ENCODE measurements at places on chromosomes 7 and 10. TPM values are rescaled to one million over a fixed set of nuclear protein-coding genes. Genes with fewer than 3 reads are reported as not detected.

DNA sequence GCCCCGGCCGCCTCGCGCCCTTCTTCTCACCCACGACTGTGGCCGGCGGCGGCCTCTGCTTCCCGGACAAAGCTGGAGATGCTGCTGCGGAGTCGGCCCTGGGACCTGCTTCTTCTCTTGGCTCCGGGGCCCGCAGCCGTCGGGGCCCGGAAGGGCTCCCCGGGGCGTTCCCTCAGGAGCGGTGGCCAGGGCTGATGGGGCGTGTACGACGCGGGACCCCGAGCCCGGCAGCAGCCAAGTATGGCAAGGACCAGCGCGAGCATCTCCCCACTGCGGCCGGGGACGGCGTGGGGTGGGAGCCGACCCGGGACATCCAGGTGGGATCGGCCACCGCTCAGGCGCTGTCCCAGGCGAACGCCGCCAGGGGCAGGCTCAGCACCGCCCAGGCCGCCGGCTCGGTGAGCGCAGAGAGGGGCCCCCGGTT is 27.6 kb upstream of the BMS1 start:
- peak; percentile 31 for DNase-seq

Gene UFSP1
- 3.2 TPM for total RNA-seq

- no peak for DNase-seq
Measured at GRCh38 chr10:4730998-4731397, 95.0 kb upstream of the AKR1E2 start.

DNA sequence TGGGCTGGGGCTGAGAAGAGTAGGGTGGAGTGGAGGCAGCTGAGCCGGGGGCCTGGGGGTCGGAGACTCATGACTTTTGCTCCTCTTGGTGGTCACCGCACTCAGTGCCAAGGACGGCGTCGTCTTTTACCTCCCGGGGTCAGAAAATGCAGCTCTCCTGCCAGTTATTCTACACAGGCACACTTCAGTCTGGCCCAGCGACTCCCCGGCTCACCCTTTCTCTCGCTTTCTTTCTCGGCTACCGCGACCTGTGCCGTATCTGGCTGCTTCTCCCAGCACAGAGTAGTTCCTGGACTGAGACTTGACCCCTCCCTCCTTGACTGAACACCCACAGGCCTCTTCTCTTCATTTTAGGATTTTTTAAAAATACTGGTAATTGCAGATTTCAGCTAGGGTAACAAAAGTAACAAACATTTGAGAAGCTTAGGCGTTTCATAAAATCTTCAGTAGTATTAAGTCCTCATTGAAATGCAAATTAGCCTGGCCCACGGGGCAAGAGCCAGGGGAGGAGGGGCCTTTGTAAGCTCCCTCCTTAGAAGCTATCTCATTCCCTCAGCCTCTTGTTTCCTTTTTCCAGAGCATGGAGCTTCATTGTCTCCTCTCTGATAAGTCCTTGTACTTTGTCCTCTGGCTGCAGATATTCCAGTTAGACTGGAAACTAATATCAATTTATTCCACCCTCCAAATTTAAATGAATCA is 1.1 kb upstream of the PRLHR start:
- DNase-seq, result no peak

GRCh38 chr10:121873236-121873635 is 54.6 kb downstream of the ATE1 start:
- DNase-seq, result no peak

Gene AIFM2
- 21.9 TPM for total RNA-seq

Gene ZNF503
- total RNA-seq, result 6.1 TPM

DNA sequence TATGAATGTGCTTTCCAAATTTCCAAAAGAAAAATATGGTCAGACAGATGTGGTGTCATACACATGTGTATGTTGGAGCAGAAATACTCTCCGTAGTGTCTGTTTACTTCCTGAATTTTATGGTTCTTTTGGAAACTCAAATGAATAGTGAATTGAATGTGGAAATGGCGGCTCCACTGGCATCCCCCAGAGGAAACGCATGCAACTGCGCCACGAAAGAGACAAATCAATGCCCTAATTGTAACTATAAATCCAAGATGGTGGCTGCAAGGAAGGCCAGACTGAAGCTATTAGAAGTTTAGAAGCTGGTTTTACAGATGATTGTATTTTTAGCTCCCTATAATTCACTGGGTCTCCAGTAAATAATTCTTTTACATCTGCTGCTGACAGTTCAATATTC is 246.7 kb downstream of the FGFR2 start:
- DNase-seq, result no peak

Gene OPALIN
- total RNA-seq, result not detected

Gene PAX4
- not detected for total RNA-seq

Gene ACTL6B
- not detected for total RNA-seq

DNA sequence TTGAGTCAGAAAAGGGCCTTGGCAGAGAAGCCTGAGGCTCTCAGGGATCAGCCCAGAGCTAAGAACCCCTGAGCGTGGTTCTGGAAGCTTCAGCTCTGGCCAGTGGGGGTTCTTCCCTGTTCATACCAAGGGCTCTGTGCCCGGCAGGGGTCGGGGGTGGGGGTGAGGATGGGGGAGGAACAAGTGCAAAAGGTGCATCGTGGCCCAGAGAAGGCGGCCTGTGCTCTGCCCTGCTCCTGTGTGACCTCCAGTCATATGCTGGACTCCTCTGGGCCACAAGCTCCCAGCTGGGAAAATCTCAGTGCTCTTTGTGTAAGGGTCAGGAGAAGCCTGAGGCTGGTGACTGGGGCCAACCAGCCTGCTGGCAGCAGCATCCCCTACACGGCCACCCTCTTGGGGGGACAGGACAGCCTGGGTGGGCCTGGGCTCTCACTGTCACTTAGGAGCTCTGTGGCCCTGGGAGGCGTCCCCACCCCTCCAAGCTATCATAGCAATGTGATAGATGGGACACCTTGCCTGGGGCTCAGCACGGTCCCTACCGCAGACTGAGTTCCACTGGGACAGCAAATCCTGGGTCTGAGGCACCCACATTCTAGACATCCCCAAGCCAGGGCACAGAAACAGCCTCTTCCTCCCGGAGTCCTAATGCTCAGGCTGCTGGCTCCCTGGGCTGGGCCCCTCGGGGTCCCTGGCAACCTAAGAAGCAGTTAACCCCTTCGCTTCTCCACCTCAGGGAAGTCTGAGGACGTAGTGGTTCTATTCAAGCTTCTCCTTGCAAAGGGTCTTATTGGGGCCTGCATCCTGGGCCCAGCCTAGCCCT is 2.5 kb downstream of the MMRN2 start:
- no peak for DNase-seq

- no peak for DNase-seq
Measured at GRCh38 chr7:150415161-150416153, 35.0 kb upstream of the GIMAP8 start.

DNA sequence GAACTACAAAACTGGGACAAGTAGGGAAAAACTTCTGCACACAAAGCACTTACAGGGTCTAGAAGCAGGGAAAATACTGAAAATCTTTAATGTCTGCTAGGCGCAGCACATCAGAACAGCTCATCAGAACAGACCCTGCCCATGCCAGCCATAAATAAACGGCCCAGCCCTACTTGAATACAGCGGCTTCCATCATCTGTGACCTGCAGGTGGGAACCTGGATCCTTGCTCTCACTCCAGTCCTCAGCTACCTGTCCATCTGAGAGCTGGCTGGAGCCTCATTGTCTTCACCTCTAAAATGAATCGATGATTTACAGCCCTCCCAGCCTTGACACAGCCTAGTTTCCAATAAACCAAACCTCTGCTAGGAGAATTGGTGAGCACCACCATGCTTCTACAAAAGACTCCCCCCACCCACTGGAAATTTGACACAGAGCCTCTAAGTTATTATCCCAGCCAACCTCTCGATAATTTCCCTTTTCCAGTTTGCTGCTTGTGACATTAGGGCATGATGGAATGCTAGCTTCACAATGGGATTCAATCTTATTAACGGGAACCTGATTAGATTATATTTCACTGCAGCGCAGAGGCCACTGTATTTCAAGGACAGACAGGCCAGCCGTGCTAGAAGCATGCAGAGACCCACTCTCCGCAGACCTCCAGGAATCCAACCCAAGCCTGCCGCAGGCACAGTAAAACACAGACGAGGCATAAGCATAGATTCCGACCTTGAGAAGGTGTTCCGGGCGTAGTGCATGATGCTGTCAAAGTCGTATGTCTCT is 61.6 kb upstream of the OPALIN start:
- no peak for DNase-seq

Gene NPS
- total RNA-seq, result not detected

Gene PRKG1
- 29.3 TPM for total RNA-seq
